Stimulated activated naive B cell treated with anti-CD40 and anti-IgM and Interleukin-4, amounts not matched to agents 10 μg/mL and 1 μg/mL and 100 μg/mL, for 72 hours (primary cell): ENCODE measurements at places on chromosomes 5 and 9.

DNA sequence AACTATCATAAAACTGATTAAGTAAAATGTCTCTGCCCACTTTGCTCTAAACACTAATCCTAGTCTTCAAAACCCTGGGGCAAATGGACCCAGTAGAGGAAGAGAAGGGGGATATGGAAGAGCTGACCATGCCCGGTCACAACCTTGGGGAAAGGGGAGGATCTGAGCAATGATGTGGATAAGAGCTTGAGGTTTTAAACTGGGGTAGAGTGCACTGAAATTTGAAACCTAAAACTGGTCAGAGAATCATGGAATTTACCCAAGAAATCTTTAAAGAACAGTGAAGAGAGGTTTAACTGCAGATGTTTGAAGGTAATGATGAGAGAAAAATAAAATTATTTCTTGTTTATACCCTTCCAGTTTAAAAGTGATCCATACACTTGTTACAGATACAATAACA, 110.8 kb downstream of the MRPS30 start:
- DNase-seq, result no peak

DNA sequence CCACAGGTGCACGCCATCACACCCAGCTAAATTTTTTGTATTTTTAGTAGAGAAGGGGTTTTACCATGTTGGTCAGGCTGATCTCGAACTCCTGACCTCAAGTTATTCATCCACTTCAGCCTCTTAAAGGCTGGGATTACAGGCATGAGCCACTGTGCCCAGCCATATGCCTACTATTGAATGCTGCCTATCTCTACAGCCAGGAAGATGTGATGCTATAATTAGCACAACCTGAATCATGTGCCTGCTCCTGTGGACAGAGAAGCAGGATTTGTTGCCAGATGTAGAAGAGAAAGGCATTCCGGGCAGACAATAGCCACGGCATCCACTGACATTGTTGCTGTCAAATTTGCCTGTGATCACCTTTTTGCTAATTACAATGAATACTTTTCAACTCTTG, 24.4 kb upstream of the MLLT3 start:
- no peak for DNase-seq

DNA sequence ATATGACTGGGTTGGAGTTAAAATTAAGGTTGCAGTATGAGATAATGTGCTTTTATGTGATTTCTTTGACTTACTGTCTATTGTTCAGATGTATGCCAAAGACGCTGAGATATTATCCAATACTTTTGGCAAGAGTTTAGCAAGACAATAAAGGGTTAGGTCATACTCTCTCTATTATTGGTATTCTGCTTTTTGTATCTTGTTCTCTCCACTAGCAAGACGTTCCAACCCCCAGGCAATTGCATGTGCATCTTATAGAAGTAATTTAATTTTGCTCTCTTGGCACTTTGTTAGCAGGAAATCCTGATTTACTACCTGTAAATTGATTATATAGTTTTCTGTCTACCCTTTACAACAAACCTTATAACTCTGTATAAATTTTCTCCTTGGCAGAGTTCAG, 1093.6 kb downstream of the CDH9 start:
- DNase-seq, result no peak

DNA sequence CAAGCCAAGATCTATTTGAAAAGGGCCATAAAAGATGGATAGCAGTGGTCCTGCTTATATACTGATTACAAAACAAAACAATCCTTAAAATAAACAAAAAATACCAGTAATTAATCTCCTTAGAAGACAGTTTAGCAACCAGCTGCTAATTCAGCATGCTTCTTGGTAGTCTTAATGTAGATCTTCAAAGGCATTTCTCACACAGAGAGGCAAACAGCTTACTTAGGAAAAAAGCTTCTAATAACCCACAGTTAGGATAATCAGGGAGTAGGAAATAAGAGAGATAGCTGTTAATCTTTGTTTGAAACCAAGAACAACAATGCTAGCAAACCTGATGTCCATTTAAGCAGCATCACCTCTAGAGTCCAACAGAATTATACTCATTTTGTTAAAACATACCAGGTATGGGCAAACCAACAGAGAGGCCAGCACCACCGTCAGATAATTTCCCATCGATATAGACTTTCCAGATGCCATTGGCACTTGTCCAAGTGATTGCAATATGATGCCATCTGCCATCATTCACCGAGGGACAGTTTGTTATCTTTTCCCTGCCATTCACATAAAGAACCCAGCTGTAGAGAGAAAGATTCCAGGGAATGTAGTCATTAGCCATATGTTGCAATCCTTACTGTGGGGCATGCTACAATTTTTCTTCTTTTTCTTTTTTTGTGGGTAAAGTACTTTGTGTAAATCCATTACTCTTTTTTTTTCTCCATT, 105.6 kb upstream of the TXNDC8 start:
- no peak for DNase-seq

GRCh38 chr9:137188086-137188489, 272 bp downstream of the ANAPC2 start:
- no peak for DNase-seq
